ENCODE measurements at places on chromosomes 5 and 9.

- no peak for DNase-seq
Observed at GRCh38 chr9:133612816-133613215, 3.6 kb upstream of the FAM163B start.

DNA sequence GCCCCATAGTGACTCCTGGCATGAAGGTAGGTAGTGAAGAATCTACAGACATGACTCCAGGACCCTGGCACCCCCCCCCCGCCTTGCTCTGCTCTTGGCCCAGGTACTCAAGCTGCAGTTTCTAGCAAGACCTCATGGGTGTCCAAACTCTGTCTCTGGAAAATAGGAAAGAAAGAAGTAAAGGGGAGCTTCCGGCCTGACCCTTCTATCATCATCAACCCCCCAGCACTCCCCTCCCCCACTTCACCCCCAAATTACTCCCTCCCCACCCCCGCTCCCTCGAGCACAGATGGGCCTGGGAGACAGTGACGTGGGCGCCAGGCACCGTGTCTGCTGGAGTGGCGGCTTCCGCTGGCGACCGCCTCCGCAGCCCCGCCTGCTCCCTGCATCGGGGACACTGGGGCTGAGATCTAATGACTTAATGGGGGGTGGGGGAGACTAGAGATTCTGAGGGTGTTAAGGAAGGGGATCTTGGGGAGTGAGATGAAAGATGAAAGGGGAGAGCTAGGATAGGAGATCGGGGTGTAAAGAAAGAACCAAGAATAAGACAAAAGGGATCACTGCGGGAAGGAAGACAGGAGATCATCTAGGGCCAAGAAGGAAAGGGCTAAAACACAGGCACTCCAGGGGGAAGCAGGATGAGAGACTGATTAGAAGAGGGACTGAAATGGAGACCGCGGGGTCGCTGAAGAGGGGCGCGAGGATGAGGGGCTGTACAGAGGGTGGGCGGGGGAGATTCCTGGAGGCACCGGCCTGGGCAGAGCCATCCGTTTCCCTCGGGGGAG is 1.1 kb upstream of the DNAJB5 start:
- DNase-seq = no peak

DNA sequence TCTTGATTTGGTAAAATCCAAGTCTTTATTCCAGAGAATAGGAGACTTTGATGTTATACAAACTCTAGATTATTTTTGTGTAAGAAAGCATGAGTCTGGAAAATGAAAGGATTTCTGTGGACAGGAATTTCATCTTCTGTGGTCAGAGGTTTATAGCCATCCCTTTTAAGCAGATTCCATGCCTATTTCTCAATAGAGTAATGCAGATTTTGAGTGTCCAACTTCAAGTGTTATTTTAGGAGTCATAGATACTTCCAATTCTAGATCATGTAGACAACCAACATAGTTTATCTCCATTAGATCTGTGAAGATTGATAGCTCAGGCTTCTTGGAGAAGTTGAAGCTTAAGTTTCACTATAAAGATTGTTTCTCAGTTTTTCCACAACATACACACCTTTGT is 379.7 kb downstream of the PSAT1 start:
- DNase-seq = no peak

- DNase-seq = no peak
Observed at GRCh38 chr5:169527863-169528262, 55.7 kb upstream of the SPDL1 start.

- DNase-seq = no peak
Observed at GRCh38 chr5:102536323-102536928, 37.6 kb upstream of the SLCO6A1 start.

DNA sequence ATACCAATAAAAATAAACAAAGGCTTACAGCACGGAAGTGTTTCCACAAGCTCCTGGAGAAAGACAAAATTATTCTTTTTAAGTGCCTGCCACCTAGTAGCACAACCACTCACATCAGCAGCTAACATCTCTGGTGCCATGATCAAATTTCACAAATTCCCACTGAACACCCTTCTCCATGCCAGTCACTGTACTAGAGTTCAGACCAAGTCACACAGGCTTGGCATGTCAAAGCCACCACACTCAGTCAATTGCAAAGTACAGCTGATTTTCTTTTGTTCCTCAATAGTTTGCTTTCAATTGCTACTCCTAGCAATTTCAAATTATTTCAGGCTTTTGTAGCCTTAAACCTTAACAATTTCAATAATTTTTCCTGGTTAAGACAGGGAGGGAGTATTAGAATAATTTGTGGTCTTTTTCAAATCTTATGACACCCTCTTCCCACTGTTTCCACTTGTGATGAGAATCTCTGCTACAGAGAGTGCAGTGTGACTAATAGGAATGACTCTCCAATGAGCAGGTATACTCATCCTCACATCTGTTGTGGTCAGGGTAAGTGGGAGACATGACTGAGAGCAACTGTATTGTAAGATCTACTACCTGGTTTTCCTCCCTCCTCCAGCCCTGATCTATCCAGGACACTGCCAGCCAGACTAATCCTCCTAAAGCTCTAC is 46.2 kb downstream of the RNF145 start:
- DNase-seq = no peak

DNA sequence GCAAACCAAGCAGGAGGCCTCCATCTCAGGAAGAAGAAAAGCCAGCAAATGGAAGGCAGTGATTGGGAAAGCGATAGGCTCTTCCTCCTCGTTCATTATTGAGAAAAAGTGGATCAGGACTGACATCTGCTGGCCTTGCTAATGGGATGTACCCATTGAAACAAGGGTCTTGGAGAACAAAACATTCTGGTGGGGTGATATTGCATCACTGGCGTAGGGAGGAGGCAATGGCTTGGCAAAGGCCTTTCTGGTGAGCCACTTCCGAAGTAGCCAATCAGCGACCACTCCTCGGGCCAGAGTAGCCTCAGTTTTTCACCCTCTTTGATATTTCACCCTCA is 86.7 kb upstream of the NFIB start:
- DNase-seq = no peak

DNA sequence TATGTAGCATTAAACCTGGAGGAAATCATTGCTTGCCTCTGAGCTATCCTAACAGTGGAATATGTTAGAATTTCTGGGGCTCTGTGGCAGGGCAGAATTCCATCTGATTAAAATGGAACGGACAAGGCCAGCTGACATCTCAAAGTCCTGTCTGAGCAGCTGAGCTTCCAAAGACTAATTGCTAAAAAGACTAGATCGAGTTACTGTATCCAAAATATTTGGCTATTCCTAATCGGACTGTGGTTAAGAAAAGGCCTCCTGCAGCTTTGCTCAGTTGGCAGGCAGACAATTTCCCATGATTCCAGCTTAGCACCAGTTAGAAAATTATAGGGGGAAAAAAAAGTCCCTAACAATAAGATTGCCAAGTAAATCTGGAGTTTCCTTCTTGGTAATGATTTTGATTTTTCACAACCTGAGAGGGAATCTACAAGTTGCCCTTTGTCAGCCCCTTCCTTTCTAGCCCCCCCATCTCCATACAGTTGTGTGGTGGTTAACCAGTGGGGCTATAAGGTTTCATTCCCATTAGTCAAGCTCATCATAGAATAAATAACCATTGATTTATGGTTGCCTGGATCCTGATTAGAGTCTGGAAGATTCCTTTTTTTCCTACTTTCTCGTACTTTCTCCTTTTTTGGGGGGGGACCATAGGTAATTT is 26.4 kb downstream of the PTGR1 start:
- no peak for DNase-seq

GRCh38 chr5:102911973-102912372 is 156.9 kb downstream of the PAM start:
- DNase-seq = no peak

- no peak for DNase-seq
Observed at GRCh38 chr5:108983461-108984092, 235.9 kb downstream of the FER start.

DNA sequence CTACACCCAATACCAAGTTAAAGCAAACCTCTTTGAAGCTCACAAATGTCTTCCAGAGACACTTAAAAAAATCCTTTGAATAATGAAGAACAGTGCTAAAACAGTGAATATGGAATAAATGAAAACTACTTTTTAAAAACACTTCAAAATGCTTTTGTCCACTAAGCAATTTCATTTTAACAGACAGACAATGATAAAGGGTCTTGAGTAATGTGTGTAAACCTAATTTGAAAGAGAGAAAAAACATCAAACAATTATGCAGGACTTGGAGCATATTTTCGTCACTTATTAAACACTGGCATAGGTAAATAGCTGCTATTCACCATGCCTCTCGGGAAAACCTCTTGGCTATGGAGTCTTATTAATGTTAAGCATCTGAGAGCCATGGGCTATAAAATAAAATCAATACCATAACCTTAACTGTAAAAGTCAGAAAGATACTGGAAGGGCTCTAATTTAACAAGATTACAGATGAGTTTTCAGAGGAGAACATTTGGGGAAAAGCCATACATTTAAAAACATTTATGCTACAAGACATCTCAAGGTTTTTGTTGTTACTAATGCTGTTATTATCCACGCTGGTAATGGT is 177.8 kb downstream of the NFIB start:
- DNase-seq = no peak

GRCh38 chr5:151740336-151740942 is 18.0 kb downstream of the ATOX1 start:
- DNase-seq = peak; percentile 67

- DNase-seq = no peak
Observed at GRCh38 chr9:102974530-102974929, 20.6 kb upstream of the CYLC2 start.

DNA sequence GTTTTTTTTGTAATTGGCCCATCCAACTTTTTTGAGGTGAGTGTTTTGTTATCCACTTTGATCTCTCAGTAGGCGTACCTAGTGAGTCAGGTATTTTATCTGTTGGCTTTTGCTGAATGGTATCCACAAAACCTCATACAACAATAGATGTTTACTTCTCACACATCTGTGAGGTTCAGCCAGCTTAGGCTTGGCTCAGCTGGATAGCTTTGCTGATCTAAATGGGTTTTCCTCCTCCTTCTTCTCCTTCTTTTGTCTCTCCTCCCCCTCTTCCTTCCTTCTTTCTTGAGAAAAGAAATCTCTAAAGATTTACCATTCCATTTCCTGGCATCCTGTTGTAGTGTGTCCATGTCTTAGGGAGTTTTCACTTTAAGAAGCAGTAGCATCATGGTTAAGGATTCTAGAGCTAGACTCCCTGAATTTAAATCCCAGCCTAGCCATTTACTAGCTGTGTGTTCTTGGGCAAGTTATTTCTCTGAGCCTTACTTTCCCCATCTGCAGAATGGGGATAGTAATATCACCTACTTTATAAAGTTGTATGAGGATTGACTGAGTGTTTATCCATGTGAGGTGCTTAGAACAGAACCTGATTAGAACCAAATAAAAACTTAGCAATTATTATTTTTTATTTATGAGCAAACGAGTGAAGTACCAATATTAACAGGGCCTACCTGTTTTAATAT is 126.3 kb downstream of the ARHGAP26 start:
- no peak for DNase-seq

- DNase-seq = no peak
Observed at GRCh38 chr5:154967421-154968024, 26.6 kb downstream of the MRPL22 start.

- DNase-seq = no peak
Observed at GRCh38 chr5:121962958-121963357, 1.2 kb downstream of the SRFBP1 start.

- no peak for DNase-seq
Observed at GRCh38 chr9:104280178-104280560, 186.1 kb downstream of the SMC2 start.

DNA sequence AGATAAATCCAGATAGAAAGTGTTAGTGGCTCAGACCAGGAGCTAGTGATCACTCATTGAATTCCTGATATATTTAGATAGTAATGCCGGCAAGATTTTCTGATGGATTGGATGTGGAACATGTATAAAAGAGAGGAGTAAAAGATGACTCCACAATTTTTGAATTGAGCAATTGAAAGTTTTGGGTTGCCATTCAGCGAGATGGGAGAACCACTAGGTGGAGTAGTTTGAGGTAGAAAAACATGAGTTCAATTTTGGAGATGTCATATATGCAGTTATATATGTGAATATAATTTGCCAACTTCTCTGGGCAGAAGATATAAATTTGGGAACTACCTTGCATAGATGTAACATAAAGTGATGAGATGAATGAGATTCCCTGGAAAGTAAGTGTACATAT is 502.5 kb upstream of the SEMA6A start:
- DNase-seq = no peak

DNA sequence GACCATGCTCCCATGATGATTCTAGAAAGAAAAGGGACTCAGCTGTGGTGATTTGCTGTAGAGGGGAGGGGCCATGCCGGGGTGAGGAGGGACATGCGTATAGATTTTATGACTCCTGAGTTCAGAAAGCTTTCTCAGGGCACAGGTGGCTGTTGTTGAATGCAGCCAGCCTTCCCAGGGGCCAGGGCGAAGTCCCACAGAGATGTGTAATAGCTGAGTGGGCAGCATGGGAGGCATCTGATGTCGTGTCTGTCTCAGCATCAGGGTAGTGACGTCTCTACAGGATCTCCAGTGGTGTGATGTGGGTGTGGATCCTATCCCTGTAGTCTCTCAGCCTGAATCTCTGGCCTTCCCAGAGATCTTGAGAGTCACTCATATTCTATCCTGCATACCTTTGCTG is 7.8 kb upstream of the BOD1 start:
- DNase-seq = no peak

GRCh38 chr9:112725961-112726360 is 8.0 kb upstream of the INIP start:
- DNase-seq = no peak

DNA sequence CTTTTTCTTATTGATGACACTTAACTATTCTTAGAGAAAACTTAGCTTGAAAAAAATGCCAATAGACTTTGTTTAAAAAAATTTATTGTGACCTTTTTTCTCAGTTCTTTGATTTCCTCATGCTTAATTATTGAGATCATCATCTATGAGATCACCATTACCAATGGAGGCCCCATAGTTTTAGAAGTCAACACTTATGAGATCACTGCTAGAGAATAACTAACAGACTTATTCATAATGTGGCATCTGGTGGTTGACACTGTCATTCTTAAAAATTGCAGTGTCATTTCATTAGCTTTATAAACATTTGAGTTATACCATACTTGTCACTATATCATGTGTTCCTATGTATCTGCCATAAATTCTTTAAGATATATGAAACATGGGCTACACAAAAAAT is 14.9 kb upstream of the FEM1C start:
- DNase-seq = no peak

DNA sequence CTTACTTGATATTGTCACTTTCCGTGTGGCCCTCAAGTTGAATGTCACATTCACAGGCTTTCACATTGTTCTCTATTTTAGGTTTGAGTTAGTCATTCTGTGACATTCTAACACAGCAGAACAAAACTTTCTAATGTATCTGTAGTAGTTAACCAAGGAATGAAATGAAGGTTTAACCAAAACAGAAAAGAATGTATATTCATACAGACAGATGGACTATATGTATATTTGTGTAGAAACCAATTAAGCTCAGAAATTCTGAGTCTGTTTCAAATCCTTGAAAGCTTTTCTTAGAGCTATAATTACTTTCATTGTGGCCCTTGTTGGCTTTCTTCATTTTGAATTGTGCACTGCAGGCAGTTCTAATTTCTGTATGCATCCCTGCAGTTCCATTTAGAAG is 654.7 kb downstream of the LRRC70 start:
- no peak for DNase-seq
